ENCODE measurements at places on chromosomes 3 and 15.

DNA sequence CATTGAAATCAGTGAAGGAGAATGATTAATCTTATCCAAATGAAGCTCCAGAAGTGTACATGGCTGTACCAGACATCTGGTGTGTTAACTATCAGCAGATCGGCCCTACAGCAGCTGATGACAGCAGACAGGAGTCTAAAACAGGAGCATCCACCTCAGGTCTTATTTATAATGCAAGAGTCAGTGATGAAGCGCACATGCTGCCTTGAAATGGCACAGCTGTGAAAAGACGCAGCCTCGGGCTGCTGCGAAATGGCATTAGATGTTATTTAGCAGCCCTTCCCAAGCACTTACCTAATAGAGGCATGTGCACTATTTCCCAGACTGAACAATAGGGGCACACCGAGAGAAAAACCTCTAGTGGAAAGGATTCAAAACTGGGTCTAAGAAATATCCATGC is 472.3 kb upstream of the CBLB start:
- peak; percentile 56 for DNase-seq

DNA sequence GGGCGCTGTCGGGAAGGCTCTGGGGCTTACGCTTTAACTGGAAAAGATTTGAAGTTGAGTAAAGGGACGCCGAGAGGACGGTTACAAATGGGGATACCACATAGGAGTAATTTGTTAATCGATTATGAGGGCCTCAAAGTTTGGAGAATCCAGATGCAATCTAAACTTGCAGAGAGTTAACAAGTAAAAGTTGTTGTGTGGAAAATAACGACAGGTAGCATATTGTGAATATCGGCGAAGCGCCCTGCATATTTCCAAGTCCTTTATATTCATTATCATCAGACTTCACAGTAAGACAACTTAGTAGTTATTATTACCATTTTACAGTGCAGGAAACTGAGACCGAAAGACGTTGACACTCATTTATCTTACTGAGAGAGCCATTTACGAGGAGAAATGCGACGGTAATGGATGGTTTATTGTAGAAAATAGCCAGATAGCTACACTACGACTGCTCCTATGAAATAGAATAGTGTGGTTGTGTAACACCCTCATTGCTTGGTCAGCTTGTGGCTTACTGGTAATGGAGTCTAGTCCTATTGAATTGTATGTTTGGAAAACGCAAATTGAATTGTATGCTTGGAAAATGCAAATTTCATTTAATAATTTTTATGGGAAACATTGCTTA is 700 bp downstream of the MKRN2 start:
- peak; percentile 65 for DNase-seq

DNA sequence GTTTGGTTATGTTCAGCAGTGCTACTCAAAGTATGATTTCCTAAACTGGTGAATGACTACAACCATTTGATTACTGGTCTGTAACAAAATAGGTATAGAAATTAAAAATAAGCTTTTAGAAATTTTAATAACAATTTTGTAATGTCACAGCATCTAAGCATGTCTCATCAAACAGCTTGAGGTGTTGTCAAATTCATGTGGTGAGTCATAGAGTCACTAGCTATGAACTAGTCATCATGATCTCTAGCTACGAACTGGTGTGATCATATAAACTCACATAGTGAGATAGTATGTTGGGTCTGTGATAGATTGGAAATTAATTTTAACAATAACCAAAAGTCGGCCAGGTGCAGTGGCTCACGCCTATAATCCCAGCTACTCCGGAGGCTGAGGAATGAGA is 213.9 kb upstream of the RBMS3 start:
- DNase-seq, result peak; percentile 9

- no peak for DNase-seq
Measured at GRCh38 chr3:158810823-158811724, 9.2 kb downstream of the MFSD1 start.

DNA sequence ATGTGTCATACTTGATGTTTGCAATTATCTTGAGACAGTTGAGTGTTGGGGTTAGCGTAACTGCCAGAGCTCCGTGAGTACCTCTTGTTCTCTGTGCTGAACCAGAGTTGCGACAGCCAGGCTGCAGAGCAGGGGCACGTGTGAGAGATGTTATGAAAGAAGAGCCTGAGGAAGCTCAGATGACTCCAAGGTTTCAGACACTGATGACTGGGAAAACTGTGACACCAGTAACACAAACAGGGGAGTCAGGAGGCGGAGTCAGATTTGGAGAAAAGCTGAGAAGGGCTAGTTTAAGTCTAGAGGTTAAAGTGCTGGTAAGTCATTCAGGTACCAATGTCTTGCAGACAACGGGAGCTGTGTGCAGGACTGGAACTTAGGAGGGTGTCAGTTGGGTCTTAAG is 45.0 kb downstream of the BLM start:
- peak; percentile 44 for DNase-seq

GRCh38 chr3:166734734-166735133 is 645.4 kb downstream of the ZBBX start:
- no peak for DNase-seq

- no peak for DNase-seq
Measured at GRCh38 chr15:93037820-93038705, 50.9 kb downstream of the RGMA start.

DNA sequence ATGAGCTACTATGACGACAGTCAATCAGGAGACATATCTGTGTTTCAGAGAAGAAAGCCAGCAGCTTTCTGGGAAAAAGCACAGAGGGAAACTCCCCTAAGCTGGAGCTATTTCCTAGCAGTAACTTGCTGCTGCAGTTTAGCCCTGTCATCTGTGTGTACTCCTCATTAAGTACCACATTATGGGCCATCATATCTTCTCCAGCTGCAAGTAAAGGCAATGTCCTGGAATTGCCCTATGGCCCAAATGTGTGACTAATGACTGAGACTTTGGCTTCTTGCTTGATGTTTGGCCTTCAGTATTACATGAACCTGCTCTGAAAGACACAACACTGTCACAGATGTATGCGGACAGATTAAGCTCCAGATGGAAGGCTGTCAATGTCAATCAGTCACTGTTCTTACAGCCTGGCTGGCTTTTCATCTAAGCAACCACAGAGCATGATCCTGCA is 190.8 kb downstream of the FHIT start:
- no peak for DNase-seq

- peak; percentile 89 for DNase-seq
Measured at GRCh38 chr15:96354731-96355567, 24.4 kb downstream of the NR2F2 start.

DNA sequence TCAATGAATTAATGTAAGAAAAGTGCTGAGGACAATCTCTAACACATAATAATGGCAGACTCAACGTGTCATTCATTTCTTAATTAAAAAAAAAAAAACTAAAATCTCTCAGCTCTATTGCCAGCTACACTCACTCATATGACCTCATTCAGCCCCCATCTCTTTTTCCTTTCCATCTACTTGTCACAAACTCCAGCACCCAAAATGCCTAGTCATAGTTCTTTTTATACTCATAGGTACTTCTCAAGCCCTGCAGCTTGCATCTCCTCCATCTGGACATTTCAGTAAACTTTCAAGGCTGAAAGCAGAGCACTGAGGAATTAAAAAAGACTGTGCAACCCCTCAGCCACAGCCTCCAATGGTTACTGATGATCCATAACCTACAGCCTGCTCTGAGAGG is 109.8 kb downstream of the PLCH1 start:
- DNase-seq, result no peak

- no peak for DNase-seq
Measured at GRCh38 chr3:47291158-47291753, 8.5 kb downstream of the KLHL18 start.

GRCh38 chr15:68732451-68732850 is 88.2 kb downstream of the ANP32A start:
- DNase-seq, result no peak

All from fibroblast of pulmonary artery (primary cell).